ENCODE measurements at places on chromosomes 12 and 14.

- DNase-seq: no peak
These were observed 253.2 kb downstream of the NEDD1 start for GRCh38 chr12:97160277-97160676.

- DNase-seq: no peak
These were observed 9.2 kb downstream of the SOS2 start for GRCh38 chr14:50222055-50222613.

GRCh38 chr14:43525658-43526057 is 981.4 kb downstream of the FSCB start:
- DNase-seq: no peak

DNA sequence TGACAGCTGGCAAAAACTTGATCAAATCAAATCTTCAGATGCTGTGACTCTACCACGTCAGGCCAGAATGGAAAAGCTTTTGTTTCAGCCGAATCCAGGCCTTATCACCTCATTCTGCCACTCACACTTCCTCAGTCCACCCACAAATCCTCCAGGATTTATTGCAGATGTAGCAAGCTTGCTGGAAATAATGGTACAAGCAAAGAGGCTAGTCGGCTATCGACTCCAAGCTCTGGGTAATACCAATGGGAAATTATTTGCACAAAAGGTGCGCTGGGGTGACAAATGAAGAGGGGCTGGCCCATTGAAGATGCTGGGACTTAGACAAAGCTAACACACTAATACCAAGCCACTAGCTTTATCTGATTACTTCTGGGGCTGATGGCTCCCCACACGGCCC is 250.5 kb downstream of the ASCL1 start:
- DNase-seq: no peak

GRCh38 chr12:104887452-104887851 is 70.6 kb downstream of the SLC41A2 start:
- DNase-seq: no peak

DNA sequence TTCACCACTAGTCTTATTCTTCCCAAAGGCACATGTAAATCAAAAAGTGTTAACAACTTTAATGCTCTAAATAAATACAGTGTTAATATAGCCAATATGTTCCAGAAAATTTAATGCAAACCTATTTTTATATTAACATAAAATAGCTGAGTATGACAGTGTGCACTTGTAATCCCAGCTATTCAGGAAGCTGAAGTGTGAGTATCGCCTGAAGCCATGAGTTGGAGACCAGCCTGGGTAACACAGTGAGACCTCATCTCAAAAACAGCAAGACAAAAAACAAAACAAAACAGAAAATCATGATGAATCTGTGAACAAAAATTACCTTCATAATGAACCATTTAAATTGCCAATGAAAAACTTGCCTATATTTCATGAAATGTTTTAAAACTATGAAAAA is 798.9 kb downstream of the SLC6A15 start:
- DNase-seq: no peak

DNA sequence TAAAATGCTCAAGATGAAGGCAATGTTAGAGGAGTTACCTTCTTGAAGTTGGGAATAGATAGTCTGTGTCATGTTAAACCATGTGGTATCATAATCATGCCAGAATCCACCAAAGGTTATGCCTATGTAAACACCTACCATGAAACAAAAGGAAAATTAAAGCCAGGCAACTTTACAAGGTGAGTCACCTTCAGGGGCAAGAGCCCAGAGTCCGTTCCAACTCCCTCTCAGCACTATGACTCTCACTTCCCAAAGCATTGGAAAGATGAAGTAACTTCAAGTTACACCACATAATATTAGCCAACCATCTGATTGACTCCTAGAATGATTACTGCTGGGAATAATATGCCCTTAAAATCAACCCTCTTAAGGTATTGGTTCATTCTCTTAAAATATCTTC is 38.5 kb downstream of the CATSPERB start:
- no peak for DNase-seq

DNA sequence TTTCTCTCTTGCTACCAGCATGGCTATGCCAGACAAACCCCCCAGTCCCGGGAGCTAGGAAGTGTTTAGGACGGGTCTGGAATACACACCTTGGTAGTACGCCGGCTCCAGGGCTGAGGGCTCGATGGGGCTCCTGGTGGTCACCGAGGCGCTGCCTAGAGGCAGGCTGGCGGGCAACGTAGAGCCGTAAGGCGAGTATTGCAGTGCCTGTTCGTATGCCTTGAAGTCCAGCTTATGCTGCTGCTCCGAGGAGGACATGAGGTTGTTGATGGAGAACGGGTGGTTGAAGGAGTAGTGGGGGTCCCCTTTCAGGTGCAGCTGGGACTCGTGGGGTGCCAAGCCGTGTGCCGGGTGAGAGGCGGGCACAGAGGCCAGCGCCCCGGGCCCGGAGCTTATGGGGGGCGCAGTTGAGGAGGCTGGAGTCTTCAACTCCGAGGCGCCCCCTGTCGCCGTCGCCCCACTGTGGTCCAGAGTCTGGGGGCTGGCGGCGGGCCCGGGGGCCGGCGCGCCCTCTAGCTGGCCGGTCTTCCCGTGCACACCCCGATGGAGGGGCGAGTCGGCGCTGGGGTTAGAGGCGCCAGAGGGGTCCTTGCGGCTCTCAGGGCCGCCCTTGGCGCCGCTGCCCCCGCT is 3.6 kb downstream of the FOXA1 start:
- DNase-seq: no peak

Data from activated T-cell treated with anti-CD3 and anti-CD28 coated beads, Interleukin-2, amount 50 U/mL, for 24 hours (primary cell).